Fibroblast of skin of scalp (primary cell): ENCODE measurements at places on chromosomes 7 and 10.

- no peak for DNase-seq
Observed at GRCh38 chr7:46586406-46586805, 665.3 kb upstream of the IGFBP3 start.

GRCh38 chr7:155191137-155191536, 106.5 kb upstream of the INSIG1 start:
- no peak for DNase-seq

GRCh38 chr7:35785250-35785649, 15.6 kb upstream of the SEPTIN7 start:
- DNase-seq, result no peak

GRCh38 chr7:77797734-77798393, 370 bp downstream of the TMEM60 start:
- peak; percentile 1 for DNase-seq

- DNase-seq, result peak; percentile 1
Observed at GRCh38 chr7:89887489-89887888, 266.8 kb upstream of the STEAP1 start.

- DNase-seq, result peak; percentile 6
Observed at GRCh38 chr10:5047912-5048628, 44.4 kb upstream of the AKR1C2 start.

GRCh38 chr10:5666841-5667630, 641 bp upstream of the ASB13 start:
- DNase-seq, result no peak
